ENCODE measurements at places on chromosomes 3 and 15.
A peak's percentile ranks its signal among the peaks of the same experiment; 100 is the strongest.

- no peak for DNase-seq
Measured at GRCh38 chr15:37132826-37133417, 32.6 kb upstream of the MEIS2 start.

DNA sequence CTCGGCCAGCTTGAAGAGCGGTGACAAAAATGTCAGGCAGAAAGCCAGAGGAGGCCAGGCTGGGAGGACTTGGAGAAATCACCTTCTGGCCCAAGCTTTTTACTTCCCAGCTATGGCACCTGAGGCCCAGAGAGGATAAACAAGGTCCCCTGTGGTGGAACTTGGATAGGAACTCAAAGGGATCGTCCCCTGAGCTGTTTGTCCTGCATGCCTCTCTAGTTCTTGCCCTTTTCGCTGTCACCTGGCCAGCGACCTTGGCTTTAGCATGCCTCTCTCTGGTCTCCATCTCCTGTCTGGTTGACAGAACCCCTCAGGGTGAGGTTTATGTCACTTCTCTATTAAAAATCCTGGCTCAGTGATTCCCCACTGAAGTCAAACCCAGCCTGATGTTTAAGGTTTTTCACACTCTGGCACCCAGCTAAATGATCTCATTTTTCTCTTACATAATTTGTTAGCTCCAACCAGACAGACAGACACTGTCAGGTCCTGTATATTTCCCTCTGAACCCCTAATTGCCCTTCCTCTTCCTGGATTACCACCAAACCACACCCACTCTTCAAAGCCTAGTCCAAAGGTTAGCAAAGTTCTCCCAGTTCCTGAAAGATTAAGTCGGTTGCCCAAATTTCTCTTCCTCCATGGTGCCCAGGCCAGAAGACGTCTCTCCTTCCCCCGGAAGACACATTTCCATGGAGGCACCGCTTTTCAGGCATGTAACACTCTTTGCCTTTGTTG lies 169.1 kb downstream of the FAM43A start:
- no peak for DNase-seq

- DNase-seq, result no peak
Measured at GRCh38 chr3:98823791-98824190, 60.7 kb downstream of the ST3GAL6 start.

GRCh38 chr3:188776447-188776846 lies 395.3 kb upstream of the TPRG1 start:
- no peak for DNase-seq

DNA sequence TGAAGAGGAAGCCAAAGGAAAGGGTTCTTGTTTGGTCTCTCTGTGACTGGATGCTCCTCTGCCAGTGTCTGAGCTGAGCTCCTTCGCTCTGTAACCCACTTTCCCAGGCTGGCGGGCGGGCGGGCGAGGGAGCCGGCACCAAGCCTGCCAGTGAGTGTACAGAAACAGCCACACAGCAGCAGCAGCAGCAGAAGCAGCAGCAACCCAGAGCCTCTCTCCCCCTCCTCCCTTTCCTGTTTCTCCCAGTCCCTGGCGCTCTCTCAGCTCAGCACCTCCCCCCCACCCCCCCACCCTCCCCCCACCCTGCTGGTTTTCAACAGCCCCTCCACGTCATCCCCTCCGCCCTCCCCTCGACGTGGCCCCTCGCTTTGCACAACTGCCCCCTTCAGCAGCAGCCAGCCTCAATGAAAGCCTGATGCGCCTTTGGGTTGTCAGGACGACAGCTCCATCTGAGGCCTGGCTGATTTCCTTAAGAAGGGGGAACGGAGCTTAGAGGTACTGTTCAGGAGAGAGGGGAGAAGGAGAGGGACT lies at the start of gene LSAMP:
Gene LSAMP, minus strand, starts transcription at position 177 of the 531 bp plus-strand sequence.
- no peak for DNase-seq

- DNase-seq, result no peak
Measured at GRCh38 chr3:188350961-188351360, 197.0 kb downstream of the LPP start.

- no peak for DNase-seq
Measured at GRCh38 chr15:59657635-59658125, 365 bp upstream of the GTF2A2 start.

DNA sequence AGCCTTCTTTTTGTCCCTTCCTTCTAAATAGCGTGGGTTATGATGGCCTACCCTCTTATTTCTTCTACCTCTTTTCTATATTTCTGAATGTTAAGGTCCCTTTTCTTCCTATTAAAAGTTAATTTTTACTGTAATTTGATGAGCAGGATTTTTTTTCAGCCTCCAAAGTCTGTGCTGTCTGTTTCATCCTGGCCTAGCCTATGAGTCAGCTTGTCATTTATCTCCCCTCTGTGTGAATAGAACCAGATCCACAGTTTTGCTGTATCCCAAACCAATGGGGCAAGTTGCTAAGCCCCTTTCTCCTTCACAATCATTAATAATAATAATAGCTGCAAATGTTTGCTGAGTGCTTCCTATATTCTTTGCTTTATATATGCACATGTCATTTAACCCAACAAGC lies 18.1 kb upstream of the C3orf38 start:
- DNase-seq, result no peak

DNA sequence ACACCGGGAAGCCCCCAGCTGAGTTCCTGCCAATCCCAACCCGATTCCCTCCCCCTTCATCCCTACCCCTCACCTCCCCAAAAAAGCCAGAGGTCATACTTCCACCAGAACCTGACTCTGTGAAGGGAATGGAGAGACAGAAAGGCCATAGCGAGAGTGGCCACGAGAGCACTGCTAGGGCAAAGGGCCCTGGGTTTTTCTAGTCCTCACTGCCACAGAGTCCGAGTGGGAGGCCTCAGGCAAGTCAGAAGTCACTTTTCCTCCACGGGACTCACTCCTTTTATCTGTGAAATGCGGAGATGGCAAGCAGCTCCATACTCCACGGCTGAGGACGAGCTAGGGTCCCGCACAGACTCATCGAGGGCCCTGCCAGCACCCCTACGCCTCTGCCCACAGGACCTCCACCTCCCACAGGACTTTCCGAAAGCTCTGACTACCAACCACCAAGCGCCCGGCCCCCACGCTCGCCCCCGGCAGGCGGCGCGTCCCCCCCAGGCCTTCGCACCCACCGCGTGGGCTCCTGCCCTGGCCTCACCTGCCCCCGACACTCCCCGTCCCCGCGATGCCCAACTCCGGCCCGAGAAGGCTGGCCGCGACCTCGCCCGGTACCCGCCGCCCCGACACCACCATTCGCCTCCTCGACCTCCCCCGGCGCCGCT lies 792 bp downstream of the ATP13A3 start:
- DNase-seq, result peak; percentile 70

DNA sequence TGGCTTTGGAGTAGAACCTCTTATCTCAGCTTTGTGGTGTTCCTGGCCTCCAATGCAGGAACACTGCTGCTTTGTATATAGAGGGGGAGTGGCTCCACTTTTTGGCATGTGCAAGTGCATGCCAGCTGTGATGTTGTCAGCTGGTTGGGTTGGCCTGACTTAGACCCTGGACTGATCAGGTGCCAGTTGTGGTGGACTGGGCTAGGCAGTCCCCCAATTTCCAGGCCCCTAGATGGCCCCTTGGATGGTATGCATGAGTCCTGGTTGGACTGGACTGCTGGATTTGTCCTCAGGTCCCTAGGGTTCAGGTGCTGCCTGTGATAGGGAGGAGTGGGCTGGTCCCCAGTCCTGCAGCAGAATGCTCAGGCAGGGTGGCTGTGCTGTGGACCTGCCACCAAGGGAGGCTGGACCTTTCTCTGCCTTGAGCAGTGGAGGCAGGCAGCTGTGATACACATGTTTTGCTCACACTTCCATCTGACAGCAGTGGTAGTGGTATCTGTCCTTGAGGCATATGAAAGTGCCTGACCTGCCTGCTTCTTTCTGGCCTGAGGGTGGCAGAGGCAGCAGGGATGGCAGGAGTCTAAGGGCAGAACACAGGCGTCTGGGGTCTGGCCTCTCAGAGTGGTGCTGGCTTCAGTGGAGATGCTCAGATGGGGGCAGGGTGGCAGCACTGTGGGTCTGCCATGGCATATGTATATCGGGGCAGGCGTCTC lies 74.8 kb downstream of the STXBP5L start:
- no peak for DNase-seq

- no peak for DNase-seq
Measured at GRCh38 chr15:89912145-89912673, 543 bp downstream of the ARPIN start.

DNA sequence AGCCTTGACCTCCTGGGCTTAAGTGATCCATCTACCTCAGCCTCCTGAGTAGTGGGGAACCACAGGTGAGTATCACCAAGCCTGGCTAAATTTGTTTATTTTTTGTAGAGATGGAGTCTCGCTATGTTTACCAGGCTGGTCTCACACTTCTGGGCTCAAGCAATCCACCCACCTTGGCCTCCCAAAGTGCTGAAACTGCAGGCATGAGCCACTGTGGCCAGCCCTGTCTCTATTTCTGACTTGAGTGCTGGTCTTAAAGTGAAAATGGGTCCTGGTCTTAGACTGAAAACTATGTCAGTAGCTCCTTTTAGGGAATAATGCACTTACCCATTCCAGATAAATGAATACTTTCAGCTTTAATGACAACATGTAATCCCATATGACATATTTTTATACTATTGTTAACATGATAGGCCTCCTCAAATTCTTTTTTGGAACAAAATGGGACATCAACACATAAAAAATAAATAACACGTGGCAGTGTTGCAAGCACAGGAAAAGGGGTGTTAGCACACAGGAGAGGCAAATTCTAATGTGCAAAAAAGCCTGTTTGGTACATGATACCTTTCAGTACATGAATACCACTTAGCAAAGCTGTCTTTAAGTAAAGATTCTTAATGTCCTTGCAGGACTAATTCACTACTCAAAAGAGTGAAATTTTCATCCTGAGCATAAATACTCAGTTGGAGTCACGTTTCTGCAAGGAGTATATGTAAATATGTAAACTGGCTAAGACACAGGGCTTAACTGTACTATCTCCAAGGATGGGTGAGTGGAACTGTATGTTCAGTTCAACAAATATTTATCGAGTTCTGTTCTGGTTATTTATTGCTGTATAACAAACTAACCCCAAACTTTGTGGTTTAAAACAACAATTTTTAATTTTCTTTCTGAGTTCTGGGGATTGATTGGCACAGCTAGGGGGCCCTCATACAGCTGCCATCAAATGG lies 194.7 kb downstream of the NR1D2 start:
- DNase-seq, result no peak

DNA sequence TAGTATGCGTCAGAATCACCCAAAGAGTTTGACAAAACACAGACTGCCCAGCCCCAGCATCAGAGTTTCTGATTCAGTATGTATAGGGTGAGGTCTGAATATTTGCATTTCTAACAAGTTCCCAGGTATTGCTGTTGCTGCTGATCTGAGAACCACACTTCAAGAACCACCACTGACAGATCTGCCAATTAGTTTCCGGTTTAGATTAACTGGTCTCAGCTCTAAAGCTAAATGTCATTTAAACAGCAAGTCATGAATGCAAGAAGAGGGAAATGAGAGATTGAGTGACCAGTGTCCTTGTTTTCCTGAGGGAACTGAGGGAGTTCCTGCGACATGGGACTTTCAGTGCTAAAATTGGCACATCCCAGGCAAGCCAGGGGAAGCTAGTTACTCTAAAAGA lies 305.0 kb downstream of the ZNF385D start:
- no peak for DNase-seq

GRCh38 chr3:78645628-78646310 lies 1122.0 kb downstream of the ROBO1 start:
- peak; percentile 6 for DNase-seq

DNA sequence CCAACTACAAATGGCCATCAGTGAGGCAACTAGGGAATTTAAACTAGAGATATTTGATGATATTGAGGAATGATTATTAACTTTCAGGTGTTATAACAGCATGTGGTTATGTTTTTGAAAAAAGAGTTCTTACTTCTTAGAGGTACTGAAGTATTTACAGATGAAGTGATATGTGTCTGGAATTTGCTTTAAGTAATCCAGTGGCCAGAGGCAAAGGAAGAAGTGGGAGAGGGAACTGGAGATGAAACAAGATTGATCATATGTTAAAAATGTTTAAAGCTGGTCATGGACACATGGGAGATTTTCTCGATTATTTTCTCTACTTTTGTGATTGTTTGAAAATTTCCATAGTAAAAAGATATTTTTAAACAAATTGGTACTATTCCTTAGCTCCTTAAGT lies 53.3 kb upstream of the SLCO2A1 start:
- no peak for DNase-seq

- no peak for DNase-seq
Measured at GRCh38 chr3:99356696-99357095, 281.7 kb upstream of the COL8A1 start.

- peak; percentile 18 for DNase-seq
Measured at GRCh38 chr3:112813723-112814171, 32.9 kb downstream of the CD200R1L start.

DNA sequence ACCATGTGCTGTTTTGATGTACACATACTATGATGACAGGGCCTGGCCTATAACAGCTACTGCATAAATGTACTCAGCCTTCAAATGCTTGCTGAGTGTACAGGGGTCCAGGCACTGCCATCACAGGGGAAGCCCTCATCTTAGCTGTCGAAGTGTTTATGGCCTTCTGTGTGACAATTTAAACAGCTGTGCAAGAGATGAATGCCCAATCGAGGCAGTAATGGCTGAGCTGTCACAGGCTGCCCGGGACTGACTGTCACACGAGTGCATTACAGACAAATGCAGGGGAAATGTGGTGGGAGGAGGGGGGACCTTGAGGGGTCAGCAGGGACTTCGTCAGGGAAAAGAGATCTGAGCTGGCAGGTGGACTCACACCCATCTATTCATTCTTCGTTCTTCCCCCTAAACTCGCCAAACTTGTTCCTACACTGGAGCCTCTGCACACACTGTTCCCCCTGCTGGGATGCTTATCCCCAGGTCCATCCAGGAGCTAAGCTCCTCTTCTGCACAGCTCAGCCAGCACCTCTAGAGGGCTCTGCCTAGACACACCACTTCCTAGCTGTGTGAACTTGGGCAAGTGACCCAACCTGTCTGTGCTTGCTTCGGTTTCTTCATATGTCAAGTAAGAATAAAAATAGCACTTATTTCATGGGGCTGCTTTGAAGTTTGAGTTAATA lies 156.2 kb upstream of the IQSEC1 start:
- DNase-seq, result no peak

- DNase-seq, result no peak
Measured at GRCh38 chr3:46405301-46406019, 1.4 kb downstream of the CCR5AS start.

GRCh38 chr3:61349717-61350116 lies 98.5 kb upstream of the FHIT start:
- DNase-seq, result no peak

- no peak for DNase-seq
Measured at GRCh38 chr3:148366743-148367410, 330.8 kb upstream of the AGTR1 start.

DNA sequence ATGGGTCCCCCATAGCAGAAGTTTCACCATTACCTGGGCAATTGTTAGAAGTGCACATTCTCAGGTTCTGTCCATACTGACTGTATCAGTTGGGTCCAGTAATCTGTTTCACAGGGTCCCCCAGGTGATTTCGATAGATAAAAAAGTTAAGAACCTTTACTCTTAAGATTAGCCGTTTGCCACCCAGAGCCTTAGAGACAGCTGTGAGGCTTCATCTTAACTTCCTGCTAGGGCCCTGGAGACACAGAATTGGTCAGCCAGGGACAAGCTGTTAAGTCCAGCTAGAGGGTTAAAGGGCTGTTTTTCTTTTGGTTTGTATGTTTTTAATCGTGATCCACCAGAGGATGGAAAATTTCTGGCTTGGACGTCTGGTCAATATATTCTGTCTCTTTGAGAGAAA lies 6.7 kb downstream of the FAM162A start:
- no peak for DNase-seq

GRCh38 chr3:56811546-56812202 lies 9.9 kb upstream of the ARHGEF3 start:
- no peak for DNase-seq
